ENCODE measurements at places on chromosomes 1 and 21. TPM values are rescaled to one million over a fixed set of nuclear protein-coding genes. Genes with fewer than 3 reads are reported as not detected.

GRCh38 chr1:159121526-159121925 is 45.0 kb upstream of the AIM2 start:
- peaks cover 13% of the 10 kb centered on the region for H3K27me3 ChIP-seq
- no peaks in the 10 kb centered on the region for H3K36me3 ChIP-seq
- H3K27ac ChIP-seq: no peak overlapping the region
- no peak overlapping the region for H3K4me3 ChIP-seq
- H3K4me1 ChIP-seq: no peaks in the 10 kb centered on the region

UBE2U gene
- not detected for total RNA-seq

DNA sequence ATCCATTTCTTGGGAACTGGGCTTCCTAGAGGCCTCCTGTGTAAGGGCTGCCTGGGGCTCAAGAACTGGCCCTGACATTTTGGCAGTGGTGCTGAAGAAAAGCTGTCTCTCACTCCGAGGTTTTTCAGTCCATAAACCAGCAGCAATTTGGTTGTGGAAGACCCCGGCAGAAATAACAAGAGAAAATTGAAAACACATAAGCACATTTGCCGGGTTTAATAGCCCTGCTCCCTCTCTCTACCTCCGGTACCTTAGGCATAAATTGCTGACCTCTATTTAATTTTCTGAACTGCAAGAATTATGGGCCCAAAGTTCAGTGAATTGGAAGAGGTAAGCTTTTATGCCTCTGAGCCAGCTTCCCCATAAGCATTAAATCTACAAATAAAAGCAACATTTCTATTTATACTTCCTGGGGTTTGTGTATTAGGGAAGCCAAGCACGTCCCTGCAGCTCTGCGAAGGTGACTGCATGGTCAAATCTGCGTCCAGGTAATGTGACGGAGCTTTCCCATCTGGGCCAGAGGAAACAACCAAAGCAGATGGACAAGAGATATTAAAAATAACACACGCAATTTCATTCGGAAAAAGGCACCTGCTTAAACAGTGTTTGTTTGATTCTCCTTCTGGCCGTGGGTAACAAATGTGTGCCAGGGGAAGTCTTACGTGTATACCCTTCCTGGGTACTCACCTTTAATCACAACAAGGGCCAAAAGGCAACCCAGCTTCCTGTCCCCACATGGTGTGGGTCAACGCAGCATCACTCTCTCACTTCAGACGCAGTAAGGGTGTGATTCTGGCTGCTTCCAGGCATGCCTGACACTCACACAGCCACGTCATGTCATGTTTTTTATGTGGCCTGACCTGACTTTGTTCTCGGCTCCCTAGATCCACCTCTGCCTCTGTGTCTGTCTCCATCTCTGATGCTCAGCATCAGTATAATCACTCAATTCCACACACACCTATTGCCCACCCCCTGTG is 69.2 kb downstream of the PAPPA2 start:
- H3K4me3 ChIP-seq: no peak overlapping the region
- H3K27ac ChIP-seq: no peak overlapping the region
- H3K36me3 ChIP-seq: no peaks in the 10 kb centered on the region
- peaks cover 6% of the 10 kb centered on the region for H3K27me3 ChIP-seq
- no peaks in the 10 kb centered on the region for H3K4me1 ChIP-seq

YBX1 gene
- 593 TPM for total RNA-seq

- peaks cover 2% of the 10 kb centered on the region for H3K36me3 ChIP-seq
- peaks cover 8% of the 10 kb centered on the region for H3K4me1 ChIP-seq
- H3K27me3 ChIP-seq: no peaks in the 10 kb centered on the region
- H3K4me3 ChIP-seq: no peak overlapping the region
Measured at GRCh38 chr1:19525607-19526545, 40.5 kb upstream of the CAPZB start.

Data from chondrocyte (in vitro differentiated cells).